ENCODE measurements at places on chromosomes 12 and 14.

GRCh38 chr12:108753976-108754375, 22.7 kb upstream of the CORO1C start:
- DNase-seq, result no peak

DNA sequence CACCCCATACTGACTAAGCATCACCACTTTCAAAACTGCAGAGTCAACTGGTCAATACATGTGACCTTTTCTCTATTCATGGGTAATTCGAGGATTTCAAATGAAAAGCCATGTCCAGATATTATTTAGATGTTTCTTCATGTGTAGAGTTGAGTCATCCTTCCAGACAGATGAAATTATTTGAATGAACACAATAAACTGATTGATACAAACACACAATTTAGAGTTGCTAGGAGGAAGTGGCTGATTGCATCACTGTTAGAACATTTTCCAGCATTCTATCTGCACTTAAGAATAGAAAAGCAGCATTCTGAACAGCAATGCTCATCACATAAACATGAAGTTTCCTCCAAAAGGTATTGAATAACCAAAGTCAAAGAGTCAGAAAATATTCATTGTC, 273.5 kb upstream of the SOX5 start:
- no peak for DNase-seq

- no peak for DNase-seq
These were observed 20.4 kb upstream of the MAP1LC3B2 start for GRCh38 chr12:116538682-116539305.

GRCh38 chr14:44412858-44413569, 94.1 kb downstream of the FSCB start:
- no peak for DNase-seq

DNA sequence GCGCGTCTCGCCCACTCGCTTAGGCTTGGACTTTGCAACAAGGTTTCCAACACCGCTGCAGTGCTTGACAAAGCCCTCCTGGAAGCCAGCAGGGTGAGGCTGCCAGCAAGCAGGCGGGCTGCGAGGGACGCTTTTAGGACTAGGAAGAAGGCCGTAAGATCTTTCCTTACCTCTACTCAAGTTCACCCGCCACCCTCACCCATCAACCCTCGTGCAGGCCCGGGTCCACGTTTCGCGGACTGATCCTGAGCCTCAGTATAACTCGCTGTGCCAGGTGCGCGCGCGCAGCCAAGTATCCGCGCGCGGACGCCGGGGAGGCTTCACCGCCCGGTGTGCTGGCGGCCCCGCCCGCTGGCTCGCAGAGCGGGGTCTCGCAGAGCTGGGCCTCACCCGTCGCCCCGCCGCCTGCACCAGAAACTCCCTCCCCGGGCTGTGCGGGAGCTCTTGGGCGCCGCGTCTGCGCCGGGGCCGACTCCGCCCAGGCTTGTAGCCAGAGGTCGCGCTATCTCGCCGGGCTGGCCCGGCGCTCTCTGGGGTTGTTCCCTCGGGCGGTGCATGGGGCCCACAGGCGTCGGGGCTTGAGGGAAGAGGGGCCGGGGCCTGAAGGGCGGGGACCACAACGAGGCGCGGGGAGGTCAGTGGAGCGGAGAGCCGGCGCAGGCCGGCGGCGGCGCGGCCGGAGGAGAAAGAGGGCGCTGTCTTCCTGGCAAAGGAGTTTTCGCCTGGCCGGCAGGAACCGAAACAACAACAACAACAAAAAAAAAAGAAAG, 7.6 kb upstream of the SIX1 start:
- peak; percentile 29 for DNase-seq

DNA sequence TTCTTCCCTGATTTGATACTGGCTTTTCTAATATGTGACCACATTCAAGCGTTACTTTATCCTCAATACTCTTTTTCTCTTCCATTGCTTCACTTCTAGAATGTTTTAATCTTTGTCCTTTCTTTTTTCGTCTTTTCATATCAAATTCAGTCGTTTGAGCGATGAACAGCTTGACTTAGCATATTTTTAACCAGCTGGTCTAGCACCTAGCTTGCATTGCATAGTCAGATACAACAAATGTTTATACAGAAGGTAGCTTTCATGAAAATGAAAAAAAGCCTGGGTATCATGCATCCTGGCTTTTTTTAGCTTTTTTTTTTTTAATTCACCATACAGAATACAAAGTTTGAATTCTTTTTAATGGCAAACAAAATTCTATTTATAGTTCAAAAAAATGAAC, 1.2 kb downstream of the SOX5 start:
- no peak for DNase-seq

- no peak for DNase-seq
These were observed 95.1 kb downstream of the TTC8 start for GRCh38 chr14:88919502-88919901.

DNA sequence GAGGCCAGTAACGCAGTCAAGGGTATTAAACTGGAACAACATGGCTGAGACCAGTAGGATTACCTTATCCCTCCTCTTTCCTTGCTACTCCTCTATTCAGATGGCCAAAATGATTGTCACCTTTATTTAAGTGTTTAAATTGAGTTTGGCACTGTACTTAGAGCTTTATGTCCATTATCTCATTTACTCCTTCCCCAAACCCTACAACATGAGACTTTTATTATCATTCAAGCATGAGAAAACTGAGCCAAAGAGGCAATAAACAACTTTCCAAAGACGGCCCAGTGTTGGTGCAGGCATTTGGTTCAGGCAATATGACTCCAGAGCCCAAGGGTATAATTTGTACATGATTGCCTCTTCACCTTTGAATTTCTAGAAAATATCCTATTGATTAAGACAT, 370.9 kb upstream of the KITLG start:
- no peak for DNase-seq

GRCh38 chr14:68458840-68459469, 333.9 kb downstream of the ZFP36L1 start:
- peak; percentile 60 for DNase-seq

GRCh38 chr14:99359906-99360305, 87.9 kb upstream of the BCL11B start:
- no peak for DNase-seq

GRCh38 chr12:12874029-12874428, 17.3 kb upstream of the GPRC5A start:
- DNase-seq, result no peak

DNA sequence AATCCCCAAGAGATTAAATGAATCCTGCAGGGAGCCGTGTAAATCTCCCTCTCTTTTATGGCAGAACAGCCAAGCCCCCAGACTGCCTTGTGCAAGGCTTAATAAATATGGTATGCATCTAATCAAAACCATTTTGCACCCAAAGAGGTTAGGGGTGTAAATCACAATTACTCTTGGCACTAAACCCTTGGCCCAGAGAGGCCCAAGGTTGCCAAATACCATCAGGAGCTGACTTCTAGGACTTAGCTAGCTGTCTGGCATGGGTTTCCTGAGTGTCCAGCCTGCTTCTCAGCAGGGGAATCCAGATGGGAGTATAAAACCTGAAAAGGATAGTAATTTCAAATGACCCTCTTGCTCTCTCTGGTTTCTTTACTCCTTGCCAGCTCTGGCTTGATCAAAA, 610.4 kb downstream of the MED13L start:
- no peak for DNase-seq

- DNase-seq, result no peak
These were observed 20.2 kb downstream of the KLHL28 start for GRCh38 chr14:44941591-44941990.

DNA sequence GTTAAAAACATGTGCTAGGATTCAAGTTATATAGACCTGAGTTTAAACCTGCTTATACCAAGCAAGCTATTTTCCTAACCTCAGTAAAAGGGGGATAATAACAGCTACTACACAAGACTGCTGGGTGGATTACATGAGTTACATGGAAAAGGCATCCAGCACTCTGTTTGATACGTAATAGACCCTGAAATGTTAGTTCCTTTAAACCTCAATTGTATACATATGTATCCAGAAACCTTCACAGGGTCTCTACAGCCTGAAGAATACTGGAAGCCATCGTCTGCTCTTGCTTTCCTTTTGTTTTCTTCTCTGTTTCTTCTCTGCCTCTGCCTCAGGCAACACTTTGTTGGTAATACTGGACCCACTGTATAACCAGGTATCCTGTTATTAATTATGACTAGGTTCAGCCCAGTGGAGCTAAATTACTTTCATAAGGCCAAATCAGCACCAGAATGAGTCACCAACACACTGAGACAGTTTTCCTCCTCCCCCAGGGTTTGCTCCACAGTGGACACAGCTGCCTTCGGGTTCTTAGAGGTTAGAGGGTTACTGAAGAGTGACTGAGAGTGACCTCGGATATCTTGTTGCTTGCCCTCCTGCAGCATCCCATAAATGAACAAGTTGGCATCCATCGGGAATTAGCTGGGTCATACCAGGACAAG, 127.1 kb downstream of the CAPZA3 start:
- DNase-seq, result no peak

GRCh38 chr12:116924558-116925453, 14.1 kb downstream of the FBXW8 start:
- peak; percentile 2 for DNase-seq

- DNase-seq, result no peak
These were observed 67.7 kb downstream of the RBM19 start for GRCh38 chr12:113898466-113898865.

DNA sequence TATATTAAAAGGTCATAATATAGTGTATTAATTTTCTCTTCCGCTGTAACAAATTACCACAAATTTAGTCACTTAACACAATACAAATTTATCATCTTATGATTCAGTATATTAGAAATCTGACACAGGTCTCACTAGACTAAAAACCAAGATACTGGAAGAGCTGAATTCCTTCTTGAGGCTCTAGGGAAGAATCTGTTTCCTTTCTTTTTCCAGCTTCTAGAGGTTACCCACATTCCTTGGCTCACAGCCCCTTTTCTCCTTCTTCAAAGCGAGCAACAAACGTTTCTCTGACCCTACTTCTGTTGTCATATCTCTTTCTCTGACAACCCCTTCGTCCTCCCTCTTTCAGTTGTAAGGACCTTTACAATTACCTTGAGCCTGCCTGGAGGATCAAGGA, 43.4 kb upstream of the AMN1 start:
- no peak for DNase-seq

GRCh38 chr12:77407931-77408330, 342.6 kb upstream of the E2F7 start:
- DNase-seq, result no peak

DNA sequence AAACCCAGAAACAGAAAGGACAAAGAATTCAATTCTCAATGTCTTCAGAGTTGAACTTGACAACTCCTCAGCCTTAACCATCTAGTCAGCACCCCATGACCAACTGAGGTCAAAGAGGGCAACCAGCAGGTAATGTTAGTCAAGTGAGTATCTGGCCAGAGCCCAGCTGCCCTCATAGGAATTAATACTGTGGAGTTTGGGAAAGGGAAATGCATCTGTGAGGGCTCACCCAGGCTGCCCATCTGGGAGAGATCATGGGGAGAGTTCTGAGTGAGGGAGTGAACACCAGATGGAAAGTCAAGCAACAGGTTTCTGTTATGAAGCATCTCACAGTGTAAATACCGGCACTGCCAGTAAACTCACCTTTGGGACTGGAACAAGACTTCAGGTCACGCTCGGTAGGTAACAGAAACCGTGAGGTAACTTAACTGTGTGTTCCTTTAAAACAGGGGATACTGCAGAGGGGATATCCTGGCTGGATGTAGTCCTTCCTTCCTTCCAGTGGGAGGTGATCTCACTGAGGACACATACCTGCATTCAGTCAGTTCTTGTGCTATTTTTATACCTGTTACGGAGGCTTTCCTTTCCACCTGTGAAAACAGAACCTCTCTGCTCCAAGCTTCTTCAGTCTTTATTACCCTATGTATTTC, 94.4 kb downstream of the DAD1 start:
- DNase-seq, result no peak

DNA sequence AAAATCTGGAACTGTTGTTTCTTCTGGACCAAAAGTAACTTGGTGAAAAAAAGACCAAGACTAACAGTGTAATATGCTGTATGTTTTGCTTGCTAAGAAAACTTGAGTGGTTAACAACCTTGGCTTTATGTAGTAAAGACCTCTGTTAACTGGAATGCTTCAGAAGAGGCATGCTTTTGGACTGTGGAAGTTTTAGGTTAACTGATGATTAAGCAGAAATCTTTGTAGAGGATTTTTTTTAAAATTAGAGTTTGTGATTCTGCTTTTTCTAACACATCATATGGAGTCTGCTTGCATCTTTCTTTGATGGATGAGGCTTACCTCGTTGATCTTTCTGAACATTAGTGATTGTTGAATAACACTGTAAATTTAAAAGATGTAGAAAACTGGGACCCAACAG, 17.5 kb downstream of the PELI2 start:
- DNase-seq, result no peak

- no peak for DNase-seq
These were observed 6.6 kb downstream of the NCKAP5L start for GRCh38 chr12:49821373-49822287.

GRCh38 chr14:52863334-52863700, 71.9 kb upstream of the GNPNAT1 start:
- no peak for DNase-seq

DNA sequence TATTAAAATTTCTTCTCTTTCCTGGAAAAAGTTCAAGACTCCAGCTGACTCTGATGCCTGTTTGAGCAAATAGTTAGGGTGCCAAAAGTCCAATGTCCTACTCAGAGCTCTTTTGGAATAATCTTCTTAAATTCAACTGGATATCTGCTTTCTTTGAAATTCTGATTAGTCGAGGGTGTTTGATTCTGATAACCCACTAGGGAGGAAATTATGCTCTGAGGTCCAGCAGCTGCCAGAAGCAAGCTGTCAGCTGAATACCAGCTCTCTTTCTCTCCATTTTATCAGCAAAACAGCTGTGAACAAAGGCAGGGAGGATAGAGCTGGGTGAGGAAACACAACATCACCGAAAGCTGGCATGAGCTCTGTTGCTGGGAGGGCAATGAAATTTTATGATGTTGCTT, 141.5 kb downstream of the CAND1 start:
- no peak for DNase-seq

DNA sequence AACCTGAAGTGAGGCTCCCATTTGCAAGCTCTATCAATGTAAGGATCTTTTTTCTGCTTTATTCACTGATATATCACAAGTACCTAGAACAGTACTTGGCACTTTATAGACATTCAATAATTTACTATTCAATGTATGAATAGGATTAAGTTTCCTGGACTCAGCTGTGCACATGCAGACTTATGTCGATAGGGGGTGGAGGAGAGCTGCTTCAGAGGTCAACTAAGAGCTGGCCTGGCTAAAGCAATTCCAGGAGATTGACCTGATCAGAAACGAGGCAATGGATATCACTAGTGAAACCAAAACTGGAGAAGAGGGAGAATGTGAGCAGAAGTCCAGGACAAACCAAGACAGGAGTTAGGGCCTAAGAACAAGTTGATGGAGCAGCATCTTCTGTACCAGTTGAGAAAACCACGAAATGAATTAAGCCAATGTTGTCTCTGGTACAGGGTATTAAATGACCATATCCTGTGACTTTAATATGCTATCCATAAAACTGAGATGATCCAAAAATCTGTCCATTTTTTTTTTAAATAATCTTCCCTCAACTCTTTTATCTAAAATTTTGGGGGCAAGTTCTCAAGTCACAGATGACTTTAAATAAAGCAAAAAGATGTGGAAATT, 169.2 kb downstream of the PIK3C2G start:
- DNase-seq, result peak; percentile 11

GRCh38 chr14:55327179-55327578, 56.0 kb downstream of the FBXO34 start:
- no peak for DNase-seq

All from SHP77 (cell line).